Activated CD8-positive, alpha-beta memory T cell treated with anti-CD3 and anti-CD28 coated beads, Interleukin-2, amount 10 ng/mL, durations not matched to agents 7 days and 5 days (primary cell): ENCODE measurements at places on chromosomes 2 and 18.

DNA sequence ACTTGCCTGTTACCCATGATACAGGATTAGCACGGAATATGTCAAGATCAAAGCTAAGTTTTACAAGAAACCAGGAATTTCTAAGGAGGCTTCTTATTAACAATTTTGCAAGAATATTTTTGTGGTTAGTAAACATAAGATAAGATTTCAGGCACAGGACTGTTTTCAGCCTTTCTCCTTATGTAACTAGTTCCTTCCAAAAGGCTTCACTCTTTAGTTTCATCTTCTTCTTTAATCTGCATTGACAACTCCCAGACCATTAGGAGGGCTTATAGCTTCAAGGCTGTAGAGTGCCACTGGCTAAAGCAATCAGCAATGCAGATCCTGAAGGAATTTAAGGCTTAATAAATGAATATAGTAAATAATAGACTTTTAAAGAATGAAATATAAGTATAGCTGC lies 29.3 kb downstream of the SLC14A1 start:
- no peak for DNase-seq
- H3K27ac ChIP-seq, result no peak overlapping the region
- no peaks in the 10 kb centered on the region for H3K36me3 ChIP-seq
- H3K27me3 ChIP-seq, result peaks cover 17% of the 10 kb centered on the region
- H3K4me3 ChIP-seq, result no peak overlapping the region

DNA sequence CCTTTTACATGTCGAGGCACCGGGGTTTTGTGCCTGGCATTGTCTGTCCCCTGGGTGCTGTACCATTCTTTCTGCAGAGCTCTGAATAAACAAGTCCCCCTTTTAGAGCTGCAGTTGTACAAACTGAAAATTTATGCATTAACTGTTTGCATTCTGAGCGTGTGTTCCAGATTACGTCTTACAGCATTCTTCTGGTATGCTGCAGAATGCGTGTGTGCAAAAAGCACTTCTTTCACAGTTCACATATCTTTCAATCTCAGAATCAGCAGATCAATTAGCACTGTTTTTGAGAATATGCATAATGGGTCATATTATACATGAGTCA lies 27.5 kb downstream of the MEIS1 start:
- H3K4me3 ChIP-seq, result no peak overlapping the region
- H3K36me3 ChIP-seq, result no peaks in the 10 kb centered on the region
- no peak for DNase-seq
- H3K4me1 ChIP-seq, result no peaks in the 10 kb centered on the region
- H3K27me3 ChIP-seq, result no peaks in the 10 kb centered on the region

- no peaks in the 10 kb centered on the region for H3K4me1 ChIP-seq
- DNase-seq, result no peak
- no peak overlapping the region for H3K27ac ChIP-seq
- no peaks in the 10 kb centered on the region for H3K27me3 ChIP-seq
- no peak overlapping the region for H3K4me3 ChIP-seq
- H3K36me3 ChIP-seq, result no peaks in the 10 kb centered on the region
These were observed 323.0 kb upstream of the NT5C1B start for GRCh38 chr2:18912225-18912888.

GRCh38 chr2:144643537-144644336 lies 123.8 kb upstream of the ZEB2 start:
- H3K4me3 ChIP-seq, result no peak overlapping the region
- no peak overlapping the region for H3K27ac ChIP-seq
- DNase-seq, result no peak
- H3K27me3 ChIP-seq, result peaks cover 26% of the 10 kb centered on the region
- no peaks in the 10 kb centered on the region for H3K36me3 ChIP-seq
